ENCODE measurements at places on chromosomes 6 and 20.

DNA sequence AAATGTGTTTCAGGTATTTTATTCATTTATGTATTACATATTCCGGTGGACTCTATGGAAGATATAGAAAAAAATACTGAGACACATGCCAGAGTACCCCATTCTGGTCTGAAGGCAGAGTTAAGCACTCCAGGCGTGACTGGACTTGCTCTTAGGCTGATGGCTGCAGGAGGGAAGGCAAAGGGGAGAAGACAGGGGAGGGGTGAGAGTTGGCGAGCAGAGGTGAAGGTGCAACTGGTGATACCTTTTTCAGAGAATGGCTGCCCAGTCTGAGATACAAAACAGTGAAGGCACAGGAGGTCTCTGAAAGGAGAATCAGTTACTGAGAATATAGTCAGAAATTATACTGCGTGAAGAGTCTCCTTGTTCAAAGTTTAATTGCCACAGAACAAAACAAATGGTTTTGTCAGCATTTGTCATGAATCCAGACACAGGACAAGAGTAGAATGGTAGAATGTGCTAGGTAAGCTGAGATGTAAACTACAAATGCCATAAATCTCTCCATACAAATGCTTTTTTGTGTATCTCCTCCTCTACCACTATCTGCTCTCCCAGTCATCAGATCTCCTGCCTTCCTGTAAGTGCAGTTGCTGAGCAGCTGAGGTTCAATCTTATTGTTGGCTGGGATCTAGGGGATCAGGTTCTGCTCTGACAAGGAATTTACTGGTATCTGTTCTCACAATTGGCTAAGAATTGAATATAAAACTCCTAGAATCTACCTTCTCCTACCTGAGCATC, 104.2 kb upstream of the DST start:
- no peak for DNase-seq

- DNase-seq: no peak
These were observed 31.0 kb downstream of the DLGAP4 start for GRCh38 chr20:36336954-36337704.

DNA sequence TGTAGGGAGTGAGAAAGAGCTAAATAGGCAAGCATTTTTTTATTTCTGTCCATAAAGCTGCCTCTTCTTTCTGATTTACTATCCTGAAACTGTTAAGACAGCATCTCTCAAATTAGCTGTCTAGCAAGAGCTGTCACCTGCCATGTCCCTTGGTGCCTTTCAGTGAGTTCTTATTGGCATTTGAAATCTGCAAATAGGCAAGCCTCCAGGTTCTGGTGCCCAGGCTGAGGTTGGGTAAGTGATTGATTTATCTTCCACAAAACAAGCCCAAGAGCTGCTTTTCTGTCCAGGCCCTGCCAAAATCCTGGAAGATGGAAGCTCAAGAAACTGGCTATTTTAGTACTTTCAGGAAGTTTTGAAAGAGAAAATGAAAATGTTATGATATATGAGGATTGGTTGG, 22.4 kb downstream of the MANEA start:
- DNase-seq: no peak

DNA sequence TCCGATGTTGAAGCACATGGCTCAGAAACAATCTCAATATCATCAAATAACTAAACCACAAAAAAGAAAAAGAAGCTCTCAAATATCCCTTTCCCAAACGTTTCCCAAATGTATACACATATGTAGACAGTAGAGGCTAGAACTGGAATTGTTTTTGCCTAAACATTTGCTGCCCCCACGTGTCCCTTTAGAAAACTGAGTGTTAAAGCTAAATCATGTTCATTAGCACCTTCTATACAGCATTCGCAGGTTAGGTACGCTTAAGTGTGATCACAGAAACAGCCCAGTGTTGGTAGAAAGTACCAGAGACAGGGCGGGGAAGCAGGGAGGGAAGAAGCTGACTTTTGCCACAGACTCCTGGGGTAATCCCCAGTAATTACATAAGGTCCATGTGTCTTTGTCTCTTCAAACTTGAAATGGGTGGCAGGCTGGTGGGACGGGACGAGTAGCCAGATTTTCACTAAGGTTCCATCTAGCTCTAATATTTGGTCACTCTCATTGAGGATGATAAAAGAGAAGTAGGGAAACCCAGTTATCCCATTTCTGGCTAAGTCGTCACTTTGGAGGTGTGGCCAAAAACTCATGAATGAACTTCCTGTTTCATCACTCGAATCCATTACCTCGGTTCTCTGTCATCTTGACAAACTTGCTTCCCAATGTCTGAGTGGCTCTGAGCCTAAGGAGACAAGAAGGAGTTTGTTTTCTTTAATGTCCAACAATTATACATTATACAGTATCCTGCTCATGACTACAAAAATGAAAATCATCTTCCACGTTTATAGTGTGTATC, 15.0 kb upstream of the TFAP2A start:
- DNase-seq: no peak

- no peak for DNase-seq
These were observed 41.6 kb downstream of the ZBTB2 start for GRCh38 chr6:151349651-151350270.

DNA sequence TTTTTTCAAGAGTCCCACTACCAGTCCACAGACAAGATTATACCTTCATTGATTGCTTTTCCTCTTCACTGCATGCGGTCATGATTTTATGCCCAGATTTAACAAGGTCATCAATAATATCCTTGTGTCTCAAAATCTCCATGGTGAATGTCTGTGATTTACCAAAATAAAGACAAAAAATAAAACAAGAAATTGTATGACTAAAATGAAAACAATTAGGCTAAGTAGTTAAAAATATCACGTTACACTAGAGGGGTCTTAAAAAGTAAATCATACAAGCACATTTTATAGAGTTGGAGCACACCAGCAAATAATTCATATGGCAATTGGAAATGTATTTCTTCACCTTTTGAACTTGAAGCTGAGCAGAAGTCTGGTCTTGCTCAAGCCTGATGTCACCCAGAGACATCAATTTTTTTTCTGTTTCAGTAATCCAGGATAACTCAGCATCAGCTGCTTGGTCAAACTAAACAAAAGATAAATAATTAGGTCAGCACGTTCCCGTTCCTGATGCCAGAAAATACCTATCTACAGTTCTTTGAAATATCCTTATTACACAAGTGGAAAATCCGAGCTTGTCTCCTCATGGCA, 125.4 kb downstream of the DST start:
- no peak for DNase-seq

DNA sequence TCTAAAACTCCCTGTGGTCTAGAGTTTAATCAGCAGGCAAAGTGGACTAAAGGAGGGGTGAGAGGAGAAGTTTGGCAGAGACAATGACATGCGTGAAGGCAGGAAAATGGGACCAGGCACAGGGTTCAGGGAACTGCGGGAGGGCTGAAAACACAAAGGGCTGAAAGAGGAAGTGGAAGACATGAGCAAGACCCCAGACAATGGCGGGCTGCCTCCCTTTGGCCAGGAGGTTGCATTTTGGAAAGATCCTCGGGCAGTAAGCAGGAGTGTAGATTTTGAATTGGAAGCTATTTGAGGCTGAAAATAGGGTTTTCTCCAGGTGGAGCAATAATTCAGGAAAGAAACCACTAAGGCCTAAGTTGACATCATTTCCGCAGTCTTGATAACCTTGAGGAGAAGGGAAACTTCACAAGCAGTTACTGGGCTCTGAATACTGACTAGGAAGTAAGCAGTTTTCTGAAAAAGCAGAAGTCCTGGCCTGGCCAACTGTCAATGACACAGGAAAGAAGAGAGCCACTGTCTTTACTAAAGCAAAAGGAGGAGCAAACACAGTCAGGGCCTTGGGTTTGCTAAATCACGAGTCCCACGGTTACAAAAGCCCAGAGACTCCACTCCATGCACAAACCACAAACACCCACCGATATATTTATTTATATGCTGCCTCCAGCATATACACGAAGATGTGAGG, 3.4 kb downstream of the LY86 start:
- DNase-seq: no peak

All from activated naive CD8-positive, alpha-beta T cell treated with anti-CD3 and anti-CD28 coated beads, Interleukin-2, amount 50 U/mL, for 24 hours (primary cell).